Activated CD4-positive, CD25-positive, alpha-beta regulatory T cell (primary cell): ENCODE measurements at places on chromosomes 1 and 21.

- no peak for DNase-seq
Measured at GRCh38 chr1:203565049-203565448, 61.6 kb upstream of the ATP2B4 start.

DNA sequence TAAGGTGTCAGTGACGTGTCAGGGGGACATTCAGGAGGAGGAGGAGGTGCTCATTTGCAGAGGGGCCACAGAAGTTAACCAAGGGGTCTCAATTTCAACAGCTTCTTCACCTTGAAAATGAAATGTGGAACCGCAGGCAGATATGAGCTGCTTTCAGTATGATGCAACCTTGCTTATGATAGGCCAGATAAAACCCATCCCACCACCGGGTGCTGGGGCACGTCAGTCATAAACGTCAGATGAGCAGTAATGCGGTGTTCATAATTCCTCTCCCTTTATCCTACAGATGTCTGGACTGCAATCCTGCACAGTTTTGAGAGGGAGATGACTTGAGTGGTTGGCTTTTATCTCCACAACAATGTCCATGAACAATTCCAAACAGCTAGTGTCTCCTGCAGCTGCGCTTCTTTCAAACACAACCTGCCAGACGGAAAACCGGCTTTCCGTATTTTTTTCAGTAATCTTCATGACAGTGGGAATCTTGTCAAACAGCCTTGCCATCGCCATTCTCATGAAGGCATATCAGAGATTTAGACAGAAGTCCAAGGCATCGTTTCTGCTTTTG is 1.7 kb downstream of the PTGFR start:
- DNase-seq = no peak

- DNase-seq = peak; percentile 83
Measured at GRCh38 chr1:161045736-161046604, at the start of gene USF1. Gene USF1 (minus strand): TSS chr1:161045977. CDS start chr1:161043275, 2,702 bp downstream.

DNA sequence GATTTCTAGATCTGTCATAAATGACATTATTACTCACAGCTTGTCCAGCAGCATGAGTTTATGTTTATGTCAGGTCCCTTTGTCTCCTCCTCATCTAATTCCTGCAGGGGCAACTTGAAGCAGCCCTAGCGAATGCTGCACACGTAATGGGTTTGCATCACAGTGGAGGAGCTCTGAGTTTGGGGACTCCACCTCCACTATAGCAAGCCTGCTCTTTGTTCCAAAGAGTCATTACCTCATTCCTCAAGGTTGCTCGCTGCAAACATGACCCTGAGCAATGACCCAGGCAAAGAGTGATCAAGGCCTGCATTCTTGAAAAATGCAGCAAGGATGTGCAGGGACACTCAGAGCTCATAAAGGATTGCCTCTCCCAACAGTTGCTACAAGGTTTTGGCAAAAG is 261.9 kb downstream of the HHIPL2 start:
- DNase-seq = no peak

GRCh38 chr1:84907095-84907827 is 14.3 kb upstream of the LPAR3 start:
- DNase-seq = no peak

DNA sequence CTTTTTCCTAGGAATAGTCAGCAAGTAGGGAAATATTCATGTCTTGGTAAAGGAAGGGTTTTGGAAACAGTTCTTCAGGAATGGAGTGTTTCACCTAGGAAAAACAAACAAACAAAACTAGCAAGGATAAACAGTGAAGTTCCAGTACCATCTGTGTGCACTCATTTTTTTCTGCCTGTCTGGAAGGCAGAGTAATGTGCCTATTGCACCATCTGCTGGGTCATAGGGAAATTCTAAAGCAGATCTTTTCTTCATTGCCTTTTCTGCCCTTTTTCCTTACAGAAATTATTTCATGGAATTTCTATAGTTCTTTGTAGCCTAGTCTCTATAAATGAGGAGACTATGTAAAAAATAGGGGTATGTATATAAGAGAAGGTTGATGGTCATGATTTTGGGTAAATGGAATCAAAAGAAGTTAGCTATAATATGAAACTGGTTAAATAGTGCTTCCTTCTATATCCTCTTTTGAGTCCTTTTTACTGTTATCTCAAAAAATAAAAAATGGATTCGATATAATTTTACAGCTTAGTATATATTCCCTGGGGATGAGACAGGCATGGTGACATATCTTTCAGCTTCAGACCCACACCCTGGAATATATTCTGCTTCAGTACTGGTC is 3.4 kb upstream of the HRNR start:
- no peak for DNase-seq

DNA sequence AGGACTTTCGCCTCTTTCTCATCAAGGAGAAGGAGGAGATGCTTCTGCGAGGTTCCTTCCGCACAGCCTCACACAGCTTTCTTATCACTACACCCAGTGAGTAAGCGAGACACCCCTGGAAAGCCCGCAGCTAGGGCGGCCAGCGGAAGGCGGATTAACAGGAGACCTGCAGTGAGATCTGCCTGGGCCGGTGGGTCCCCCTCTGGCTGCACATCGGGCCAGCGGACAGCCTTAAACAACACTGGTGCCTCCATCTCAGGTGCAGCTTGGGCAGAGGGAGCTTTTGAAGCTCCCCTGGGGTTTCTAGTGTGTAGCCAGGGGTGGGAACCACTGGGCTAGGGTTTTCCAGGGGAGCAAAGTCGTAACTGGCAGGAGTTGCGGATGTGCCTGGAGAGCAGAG is 17.5 kb upstream of the MTARC1 start:
- DNase-seq = no peak

- no peak for DNase-seq
Measured at GRCh38 chr21:43023175-43023574, 48.8 kb downstream of the PKNOX1 start.

- no peak for DNase-seq
Measured at GRCh38 chr1:27353166-27353565, 11.3 kb downstream of the SYTL1 start.

- DNase-seq = no peak
Measured at GRCh38 chr21:38663282-38663681, 142.4 kb upstream of the ETS2 start.

- DNase-seq = no peak
Measured at GRCh38 chr1:223331301-223331700, 32.7 kb downstream of the SUSD4 start.

DNA sequence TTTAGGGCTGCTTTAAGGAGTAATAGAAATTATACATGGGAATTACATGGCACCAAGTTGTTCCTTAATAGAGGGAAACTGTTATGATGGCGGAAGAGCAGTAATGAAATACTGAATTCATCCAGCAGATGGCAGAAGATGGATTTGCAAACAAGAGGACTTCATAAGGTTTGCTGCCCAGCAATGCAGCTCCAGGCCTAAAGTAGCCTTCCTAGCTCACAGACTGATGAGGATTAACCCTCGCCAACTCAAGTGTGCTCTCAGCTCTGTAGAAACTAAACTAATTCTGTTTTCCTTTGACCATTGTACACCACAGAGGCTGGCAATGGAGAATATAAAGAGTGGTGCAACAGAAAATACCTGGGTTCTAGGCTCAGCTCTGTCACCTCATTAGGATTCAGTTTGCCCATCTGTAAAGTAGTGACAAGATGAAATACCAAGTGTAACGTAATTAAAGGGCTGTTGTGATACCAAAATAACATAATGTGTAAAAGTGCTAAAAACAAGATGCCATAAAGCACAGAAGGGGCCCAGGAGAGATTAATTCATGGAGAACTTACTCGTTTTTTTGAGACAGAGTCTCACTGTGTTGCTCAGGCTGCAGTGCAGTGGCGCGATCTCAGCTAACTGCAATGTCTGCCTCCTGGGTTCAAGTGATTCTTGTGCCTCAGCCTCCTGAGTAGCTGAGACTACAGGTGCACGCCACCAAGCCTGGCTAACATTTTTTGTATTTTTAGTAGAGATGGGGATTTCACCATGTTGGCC is 102.4 kb upstream of the SERBP1 start:
- no peak for DNase-seq

GRCh38 chr1:41238311-41238988 is 3.7 kb downstream of the SCMH1 start:
- no peak for DNase-seq

- DNase-seq = no peak
Measured at GRCh38 chr1:213291526-213291925, 240.5 kb downstream of the RPS6KC1 start.

DNA sequence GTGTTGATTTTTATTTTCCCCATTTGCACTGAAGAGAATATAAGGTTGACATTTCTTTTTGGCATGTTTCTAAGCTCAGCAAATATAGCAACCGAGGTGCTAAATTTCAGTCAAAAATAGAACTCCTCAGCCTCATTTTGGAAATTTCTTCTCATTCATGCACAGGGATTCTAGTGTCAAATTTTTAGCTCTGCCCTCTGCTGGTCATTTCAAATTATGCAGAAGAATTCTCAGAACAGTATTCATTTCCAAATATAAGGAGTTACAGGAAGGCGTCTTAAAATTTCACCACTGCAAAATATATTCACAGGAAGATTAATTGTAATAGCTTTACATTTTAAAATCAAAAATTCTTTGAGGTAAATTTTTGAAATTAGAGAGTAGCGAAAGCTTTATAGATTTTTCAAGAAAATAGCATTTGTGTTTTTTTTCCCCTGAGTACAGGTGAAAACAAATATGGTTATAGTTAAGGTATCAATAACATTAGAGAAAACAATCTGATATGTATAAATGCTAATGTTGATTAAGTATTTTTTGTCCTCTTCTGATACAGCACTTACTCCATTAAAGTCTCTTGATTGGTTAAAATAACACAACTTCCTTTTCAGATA is 57.9 kb downstream of the FMN2 start:
- DNase-seq = no peak

- DNase-seq = no peak
Measured at GRCh38 chr1:29372108-29372507, 135.8 kb downstream of the PTPRU start.
